Activated CD4-positive, alpha-beta T cell treated with anti-CD3 and anti-CD28 coated beads, Interleukin-2, amount 50 U/mL, for 1 hour (primary cell): ENCODE measurements at places on chromosomes 3 and 15.

- DNase-seq = no peak
Measured at GRCh38 chr3:100744671-100745070, 35.4 kb downstream of the TFG start.

DNA sequence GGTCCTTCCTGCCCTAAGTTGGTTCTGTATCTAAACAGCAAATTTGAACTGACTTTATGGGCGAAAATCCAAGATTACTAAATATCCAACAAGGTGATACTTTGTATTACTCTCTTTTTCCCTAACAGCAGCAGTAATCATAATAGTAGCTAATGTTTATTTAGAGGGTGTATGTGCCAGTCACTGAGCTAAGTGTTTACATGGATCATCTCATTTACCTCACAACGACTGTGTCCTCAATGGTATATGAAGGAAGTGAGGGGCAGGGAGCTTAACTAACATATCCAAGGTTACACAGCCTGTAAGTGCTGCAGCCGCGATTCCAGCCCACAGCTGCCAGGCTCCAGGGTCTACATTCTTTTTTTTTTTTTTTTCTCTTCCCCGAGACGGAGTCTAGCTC is 10.3 kb upstream of the LRRC34 start:
- DNase-seq = no peak

- DNase-seq = no peak
Measured at GRCh38 chr3:127165036-127165435, 27.9 kb upstream of the PRR23E start.

DNA sequence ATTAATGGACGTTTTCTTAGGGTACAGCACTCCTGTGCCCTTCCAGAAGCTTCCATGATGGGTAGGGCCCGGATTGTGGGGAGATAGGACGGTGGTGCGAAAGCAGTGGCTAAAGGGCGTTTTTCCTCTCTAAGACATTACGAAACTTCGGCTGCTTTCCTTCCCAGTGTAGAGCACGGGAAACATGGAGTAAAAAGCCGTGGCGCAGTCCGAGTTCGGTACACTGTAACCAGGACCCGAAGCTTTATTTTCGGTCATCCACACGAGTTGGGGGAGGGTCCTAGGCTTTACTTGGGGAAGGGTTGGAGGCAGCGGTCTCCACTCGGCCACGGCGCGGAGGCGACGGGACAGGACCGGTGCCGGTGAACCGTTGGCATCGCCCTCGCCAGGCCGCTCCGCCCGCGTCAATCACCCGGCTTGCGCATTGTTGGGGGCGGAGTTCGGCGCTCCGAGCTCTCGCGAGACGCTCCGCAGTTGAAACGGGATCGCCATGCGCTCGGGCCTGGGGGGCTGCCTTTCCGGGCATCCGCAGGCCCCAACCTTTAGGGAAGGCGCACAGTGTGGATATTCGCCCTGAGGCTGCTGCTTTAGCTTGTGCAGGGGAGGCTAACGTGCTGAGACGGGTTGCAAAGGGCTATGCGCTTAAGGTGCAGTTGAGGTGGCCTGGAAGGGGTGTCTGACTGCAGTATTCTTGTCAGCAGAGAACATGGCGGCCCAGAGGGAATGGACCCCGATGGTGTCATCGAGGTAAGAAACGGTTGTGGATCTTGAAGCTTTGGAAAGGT is 546 bp downstream of the EIF4A2 start:
- peak; percentile 79 for DNase-seq

GRCh38 chr3:64650096-64650622 is 37.6 kb downstream of the ADAMTS9 start:
- no peak for DNase-seq

DNA sequence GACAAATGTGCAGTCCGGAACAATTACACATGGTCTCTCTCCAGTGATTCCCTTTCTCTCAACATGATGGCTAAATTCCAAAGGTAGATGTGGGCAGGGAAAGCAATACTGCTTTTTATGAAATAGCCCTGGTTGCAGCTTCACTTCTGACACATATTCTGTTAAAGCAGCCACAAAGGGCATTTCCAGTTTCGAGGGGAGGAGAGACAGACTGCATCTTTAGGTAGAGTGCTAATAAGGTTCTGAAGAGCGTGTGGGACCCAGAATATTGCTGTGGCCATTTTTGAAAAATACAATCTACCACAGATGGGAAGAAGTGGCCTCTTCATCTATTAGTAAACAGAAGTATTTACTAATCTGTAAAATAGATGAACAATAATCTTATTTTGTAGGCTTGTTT is 139.3 kb upstream of the PEX5L start:
- no peak for DNase-seq

DNA sequence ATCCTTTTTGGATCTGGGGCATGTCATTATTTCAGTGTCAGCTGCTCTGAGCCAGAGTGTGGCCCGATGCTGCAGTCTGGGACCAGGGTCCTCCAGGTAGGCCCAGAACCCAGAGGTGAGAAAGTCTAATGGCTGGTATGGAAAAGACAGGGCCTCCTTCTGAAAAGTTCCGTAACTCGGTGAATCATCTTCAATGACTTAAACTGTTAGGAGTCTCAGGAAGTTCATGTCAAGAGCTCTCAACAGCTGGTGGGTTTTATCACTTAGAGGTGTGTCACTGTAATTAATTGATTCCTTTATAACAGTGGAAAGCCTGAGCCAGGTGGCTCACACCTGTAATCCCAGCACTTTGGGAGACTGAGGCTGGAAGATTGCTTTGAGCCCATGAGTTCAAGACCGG is 28.5 kb upstream of the PDE8A start:
- no peak for DNase-seq

DNA sequence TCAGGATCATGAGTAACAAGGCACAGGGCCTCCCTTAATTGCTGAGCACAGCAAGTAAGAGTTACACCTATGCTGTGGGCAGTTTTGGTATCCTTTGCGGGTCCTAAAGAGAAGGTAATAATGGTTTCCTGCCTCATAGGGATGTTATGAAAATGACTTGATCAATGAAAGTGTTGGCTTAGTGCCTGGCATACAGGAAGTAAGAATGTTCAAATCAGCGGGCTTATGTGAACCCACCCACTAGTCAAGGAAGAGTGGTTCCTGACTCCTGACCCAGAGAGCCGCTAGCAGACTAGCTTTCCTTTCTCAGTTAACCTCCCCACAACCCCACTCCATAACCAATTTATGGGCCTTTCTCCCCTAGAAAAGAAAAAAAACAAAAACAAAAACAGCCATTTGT is 5.2 kb upstream of the ADAMTS9 start:
- no peak for DNase-seq
